HS-27A (cell line): ENCODE measurements at places on chromosomes 5 and 9.

- no peak for DNase-seq
Observed at GRCh38 chr5:155416765-155417164, 403.2 kb downstream of the KIF4B start.

DNA sequence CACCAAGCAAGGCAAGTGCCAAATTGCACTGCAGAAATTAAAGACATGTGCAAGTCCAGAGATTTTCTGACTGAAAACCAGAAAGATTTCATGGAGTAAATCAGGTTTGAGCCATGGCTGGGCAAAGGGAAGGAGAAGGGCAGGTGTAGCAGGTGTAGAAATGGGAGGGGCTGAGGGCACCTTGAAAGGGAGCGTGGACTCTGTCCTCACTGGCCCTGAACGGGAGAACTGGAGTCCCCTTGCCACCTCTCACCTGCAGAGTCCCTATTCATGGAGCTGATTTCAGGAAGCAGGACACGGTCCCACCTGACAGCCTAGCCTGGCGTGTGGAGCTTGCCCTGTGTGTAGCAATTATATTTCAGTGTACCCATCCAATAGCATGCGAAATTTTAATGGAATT lies 46.3 kb downstream of the UBE2QL1 start:
- no peak for DNase-seq

GRCh38 chr5:95406426-95407090 lies 15.4 kb downstream of the FAM81B start:
- no peak for DNase-seq

DNA sequence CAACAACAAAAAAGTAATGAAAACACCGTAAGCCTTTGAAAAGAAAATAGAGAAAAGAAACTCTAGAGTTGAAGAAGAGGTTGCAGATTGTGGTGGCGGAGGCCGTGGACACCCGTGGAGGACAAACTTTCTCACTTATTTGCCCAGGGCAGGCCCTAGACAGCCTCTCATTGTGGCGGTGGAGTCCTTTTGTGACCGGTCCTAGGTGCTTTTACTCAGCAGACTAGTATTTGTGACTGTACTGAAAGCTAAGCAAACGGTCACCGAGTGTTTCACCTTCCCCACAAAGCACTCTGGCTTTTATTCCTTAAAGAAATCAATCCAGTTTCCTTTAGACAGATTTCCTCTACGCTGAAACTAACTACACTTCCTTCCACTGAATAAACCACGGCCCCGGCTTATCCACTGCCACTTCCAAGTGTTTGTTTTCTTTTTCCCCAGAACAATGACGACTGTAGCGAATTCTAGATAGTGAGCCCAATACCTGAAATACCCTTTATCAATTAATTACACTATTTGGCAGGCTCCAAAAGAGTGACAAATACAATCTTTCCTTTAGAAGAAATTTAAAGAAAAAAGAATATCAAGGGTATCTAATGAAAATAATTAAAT lies 210.2 kb upstream of the TARS1 start:
- no peak for DNase-seq

GRCh38 chr5:14581891-14582796 lies 552 bp downstream of the OTULINL start:
- DNase-seq: no peak

- no peak for DNase-seq
Observed at GRCh38 chr9:72305102-72305546, 59.9 kb downstream of the ZFAND5 start.

- DNase-seq: no peak
Observed at GRCh38 chr5:57034201-57034916, 82.4 kb upstream of the MIER3 start.
